Fibroblast of skin of back (primary cell): ENCODE measurements at places on chromosomes 7 and 10.
A peak's percentile ranks its signal among the peaks of the same experiment; 100 is the strongest.

- no peak for DNase-seq
Measured at GRCh38 chr10:118047157-118047719, 497 bp upstream of the RAB11FIP2 start.

- no peak for DNase-seq
Measured at GRCh38 chr7:142739923-142740492, 9.3 kb upstream of the PRSS1 start.

DNA sequence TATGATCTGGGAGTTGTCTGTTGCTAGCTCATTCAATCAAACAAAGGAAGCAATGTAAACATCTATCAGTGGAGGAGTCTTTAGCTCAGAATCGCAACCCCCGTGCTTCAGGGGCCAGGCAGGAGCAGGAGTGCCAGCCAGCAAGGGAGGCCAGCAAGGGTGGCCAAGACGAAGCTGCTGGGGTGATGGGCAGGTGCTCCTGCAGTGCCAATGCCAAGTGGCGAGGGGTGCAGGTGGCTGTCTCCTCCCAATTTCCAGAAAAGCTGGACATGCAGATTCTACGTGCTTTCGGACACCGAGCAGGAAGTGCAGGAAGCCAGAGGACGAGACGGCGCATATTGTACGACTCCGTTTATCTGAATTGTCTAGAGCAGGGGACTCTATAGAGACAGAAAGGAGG lies 48.1 kb upstream of the EBF3 start:
- DNase-seq, result no peak

- DNase-seq, result no peak
Measured at GRCh38 chr7:84669177-84669732, 474.7 kb upstream of the SEMA3A start.

DNA sequence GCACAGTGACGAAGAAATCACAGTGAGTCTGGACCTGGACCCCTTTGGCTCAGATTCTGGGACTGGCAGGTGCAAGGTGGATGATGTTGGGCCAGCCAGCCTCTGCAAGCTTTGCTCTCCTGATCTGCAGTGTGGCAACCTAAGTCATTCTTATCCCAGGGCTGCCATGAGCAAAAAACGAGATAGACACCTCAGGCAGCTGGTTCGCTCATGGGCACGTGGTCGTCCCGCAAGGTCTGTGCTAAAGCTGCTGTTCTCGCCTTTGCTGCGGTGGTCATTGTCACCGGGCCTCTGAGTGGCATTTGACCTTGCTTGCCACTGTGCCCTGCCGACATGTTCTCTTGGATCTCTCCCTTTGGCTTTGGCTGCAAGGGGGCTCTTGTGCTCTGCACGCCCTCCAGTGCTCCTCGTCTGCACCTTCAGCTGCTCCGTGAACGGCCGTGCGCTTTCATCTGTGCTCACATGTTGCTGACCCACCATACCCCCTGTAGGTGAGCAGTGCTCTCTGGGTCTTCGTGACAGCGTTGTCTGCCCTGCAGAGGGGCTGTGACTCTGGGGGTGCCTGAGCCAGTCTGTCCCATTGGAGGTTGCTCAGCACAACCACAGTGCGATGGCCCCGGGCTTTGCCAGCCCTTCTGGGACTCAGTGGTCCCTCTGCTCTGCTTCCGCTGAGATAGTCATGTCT lies 317.0 kb downstream of the GLRX3 start:
- DNase-seq, result no peak

DNA sequence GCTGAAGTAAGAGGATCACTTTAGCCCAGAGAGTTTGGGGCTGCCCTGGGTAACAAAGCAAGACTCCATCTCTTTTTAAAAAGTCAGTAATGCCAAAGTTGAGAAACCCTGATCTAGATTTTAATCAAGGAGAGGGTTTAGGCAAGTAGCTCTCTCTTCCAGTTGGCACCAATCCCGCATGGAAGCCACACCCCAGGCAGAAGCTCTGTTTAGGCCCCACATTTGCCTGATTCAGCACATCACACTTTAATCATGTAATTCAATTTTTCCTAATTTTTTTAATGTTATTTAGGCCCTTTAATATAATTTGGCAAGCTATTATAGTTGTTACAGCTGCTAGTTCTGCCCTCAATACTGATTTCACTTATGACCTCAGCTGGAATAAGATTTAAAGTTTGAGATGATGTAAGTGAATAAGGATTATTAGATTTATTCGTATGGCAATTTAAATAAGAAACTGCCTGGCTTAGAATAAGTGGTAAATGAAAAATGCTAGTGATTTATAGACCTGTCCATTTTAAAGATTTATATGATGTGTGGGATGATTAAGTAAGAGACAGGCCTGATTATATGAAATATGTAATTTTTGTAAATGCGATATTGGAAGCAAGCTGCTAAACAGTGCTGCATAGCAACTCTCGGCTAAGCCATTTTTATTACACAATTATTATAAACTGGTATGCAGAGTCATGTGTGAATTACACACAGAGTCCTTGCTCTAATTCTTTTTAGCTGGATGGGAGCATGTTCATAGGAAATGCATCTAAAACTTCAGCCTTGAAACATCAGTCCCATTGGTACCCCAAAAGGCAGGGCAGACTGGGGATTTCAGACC lies 80.2 kb upstream of the NFE2L3 start:
- no peak for DNase-seq

DNA sequence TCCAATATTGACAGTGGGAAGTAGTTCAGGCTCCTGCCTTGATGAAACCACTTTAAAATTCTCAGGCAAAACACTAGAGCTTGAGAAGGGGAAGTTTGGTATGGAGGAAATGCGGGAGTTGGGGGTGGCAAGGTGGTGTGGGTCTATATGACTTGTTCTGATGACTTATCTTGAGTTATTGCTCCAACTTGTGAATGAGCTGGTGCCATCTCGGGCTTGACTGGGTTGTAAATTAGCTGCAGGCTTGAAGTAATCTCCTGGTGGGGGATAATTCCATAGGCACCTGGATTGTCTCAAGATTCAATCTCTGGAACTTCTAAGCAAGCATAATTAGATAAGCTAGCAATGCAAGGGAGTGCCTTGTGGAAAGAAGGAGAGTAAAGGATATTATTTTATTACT lies 29.0 kb downstream of the MRPL32 start:
- DNase-seq, result no peak

DNA sequence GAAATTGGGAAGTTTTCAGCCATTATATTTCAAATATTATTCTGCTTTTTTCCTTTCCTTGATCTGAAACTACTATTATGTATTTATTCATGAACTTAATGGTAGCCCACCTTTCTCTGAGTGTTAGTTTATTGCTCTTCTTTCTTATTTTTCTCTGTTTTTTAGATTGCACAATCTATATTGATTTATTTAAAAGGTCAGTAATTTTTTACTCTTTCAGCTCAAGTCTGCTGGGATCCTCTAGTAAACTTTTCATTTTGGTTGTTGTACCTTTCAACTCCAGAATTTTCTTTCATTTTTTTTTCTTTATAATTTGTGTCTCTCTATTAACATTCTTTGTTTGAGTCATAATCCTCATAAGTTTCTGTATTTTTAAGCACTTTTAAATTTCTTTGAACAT lies 529.4 kb upstream of the POT1 start:
- no peak for DNase-seq

DNA sequence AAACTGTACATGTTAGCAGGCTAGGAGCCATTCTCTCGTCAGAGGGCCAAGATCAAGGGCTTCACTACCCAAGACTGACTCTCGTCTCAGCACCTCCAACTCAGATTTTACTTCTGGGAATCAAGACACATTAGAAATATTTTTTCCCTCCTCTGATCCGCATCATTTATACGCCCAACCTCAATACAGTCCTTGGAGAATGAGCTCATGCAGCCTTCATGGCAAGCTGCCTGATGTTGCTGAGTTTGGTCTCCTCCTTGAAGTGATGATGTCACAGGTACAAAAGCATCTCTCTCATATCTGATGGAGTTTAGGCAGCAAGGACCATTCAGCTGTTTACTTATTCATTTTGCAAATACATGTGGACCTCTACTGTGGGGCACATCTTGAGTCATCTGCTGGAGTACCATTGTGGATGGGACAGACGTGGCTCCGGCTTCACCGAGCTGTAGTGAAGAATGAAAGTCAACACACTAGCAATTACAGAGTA lies 114.0 kb downstream of the BMPER start:
- peak; percentile 26 for DNase-seq

DNA sequence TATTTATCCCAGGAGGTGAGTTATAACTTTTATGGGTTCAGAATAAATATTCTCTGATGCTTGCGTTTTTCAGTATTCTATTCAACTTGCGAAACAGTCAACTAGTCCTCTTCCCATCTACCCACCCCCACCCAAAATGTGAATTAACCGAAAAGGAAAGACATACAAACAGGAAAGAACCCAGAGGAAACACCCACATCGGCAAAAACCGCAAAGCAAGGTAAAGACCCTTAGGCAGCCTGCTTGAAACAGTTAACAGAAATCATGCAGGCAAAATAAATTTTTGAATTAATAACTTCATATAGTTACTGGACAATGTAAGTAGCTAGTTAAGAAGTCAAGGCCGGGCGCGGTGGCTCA lies 5.4 kb downstream of the ZC3HAV1 start:
- no peak for DNase-seq

DNA sequence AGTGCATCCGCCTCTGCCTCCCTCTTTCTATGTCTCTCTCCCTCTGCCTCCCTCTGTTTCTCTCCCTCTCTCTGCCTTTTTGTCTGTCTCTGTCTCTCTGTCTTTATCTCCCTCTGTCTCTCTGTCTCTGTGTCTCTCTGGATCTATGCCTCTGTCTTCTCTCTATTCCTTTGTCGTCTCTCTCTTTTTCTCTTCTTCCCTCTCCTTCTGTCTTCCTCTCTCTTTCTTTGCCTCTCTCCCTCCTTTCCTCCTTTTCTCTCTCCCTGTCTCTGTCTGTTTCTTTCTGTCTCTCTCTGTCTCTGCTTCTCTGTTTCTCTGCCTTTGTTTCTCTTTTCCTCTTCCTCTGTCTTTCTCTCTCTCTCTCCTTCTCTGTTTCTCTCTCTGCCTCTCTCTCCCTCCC lies 678.8 kb upstream of the NRP1 start:
- DNase-seq, result no peak

- peak; percentile 50 for DNase-seq
Measured at GRCh38 chr10:79202188-79203013, 133.6 kb downstream of the ZMIZ1 start.

GRCh38 chr7:44284881-44285541 lies 40.4 kb downstream of the CAMK2B start:
- DNase-seq, result no peak

DNA sequence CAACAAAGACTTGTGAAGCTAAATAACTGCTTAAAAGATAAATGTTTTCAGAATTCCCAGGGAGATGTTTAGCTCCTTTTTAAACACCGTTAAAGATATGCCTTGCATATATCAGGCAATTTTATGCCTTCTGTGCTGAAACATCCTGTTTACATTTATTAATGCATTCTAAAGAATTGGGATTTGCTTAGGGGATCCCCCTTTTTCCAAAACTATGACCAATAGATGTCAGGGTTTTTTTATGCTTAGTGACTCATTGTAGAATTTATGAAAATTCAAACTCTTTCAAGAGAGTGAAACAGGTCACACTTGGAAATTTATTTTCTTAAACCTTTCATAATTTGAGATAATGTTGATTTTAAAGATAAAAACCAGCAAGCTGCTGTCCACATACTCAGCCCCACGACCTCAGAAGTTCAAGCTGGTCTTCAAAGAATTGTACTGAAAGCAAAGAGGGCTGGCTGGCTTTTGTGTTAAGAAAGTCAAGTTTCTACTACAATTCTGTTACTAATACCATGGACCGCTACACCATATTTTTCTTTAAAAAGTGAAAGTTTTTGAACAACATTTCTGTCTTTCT lies 411.8 kb downstream of the ETV1 start:
- DNase-seq, result no peak

GRCh38 chr10:94194256-94194655 lies 168.5 kb downstream of the NOC3L start:
- DNase-seq, result peak; percentile 83

DNA sequence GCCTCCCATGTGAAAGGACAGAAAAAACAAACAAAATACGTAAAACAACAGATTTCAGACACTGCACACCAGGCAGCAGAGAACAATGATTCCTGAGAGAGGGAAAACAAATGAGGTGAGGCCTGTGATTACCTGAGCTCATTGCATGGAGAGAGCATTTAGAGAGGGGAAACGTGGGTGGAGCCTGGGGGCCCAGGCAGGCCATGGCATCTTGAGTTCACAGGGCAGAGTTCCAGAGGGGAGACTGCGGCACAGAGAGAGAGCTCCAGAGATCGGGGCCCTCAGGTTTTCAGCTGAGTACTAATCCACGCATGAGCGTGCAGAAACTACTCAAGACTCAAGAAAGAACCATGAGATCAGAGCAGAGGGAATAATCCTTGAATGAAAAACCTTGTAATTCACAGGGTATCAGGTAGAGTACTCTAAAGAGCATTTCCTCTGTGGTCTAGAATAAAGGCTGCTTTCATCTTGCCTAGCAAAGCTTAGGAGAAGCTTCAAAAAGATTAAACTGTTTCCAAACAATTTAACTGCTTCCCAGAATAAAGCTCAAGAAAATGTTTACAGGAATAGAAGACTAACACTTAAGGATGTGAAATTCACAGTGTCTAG lies 46.6 kb upstream of the ARHGAP12 start:
- DNase-seq, result no peak

- DNase-seq, result no peak
Measured at GRCh38 chr10:37752334-37752875, 105.0 kb downstream of the ZNF248 start.

- no peak for DNase-seq
Measured at GRCh38 chr10:58842860-58843376, 330.2 kb downstream of the BICC1 start.
